ENCODE measurements at places on chromosomes 7 and 10.

- no peak for DNase-seq
Observed at GRCh38 chr7:131574741-131575140, 18.3 kb upstream of the PODXL start.

DNA sequence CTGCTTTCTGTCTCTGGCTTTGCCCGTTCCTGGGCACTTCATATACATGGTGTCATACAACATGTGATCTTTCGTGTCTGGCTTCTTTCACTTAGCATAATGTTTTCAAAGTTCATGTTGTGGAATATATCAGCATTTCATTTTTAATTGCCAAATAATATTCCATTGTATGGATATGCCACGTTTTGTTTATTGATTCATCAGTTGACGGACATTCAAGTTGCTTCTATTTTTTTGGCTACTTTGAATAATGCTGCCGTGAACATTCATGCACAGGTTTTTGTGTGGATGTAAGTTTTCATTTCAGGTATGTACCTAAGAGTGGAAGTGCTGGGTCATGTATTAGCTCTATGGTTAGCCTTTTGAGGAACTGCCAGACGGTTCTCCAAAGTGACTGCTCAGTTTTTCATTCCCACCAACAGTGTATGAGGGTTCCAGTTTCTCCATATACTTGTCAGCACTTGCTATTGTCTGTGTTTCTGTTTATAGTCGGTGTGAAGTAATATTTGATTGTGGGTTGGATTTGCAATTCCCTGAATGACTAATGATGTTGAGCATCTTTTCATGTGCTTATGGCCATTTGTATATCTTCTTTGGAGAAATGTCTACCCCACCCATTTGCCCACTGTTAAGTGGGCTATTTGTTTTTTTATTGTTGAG, 401.4 kb upstream of the GALNT17 start:
- no peak for DNase-seq

DNA sequence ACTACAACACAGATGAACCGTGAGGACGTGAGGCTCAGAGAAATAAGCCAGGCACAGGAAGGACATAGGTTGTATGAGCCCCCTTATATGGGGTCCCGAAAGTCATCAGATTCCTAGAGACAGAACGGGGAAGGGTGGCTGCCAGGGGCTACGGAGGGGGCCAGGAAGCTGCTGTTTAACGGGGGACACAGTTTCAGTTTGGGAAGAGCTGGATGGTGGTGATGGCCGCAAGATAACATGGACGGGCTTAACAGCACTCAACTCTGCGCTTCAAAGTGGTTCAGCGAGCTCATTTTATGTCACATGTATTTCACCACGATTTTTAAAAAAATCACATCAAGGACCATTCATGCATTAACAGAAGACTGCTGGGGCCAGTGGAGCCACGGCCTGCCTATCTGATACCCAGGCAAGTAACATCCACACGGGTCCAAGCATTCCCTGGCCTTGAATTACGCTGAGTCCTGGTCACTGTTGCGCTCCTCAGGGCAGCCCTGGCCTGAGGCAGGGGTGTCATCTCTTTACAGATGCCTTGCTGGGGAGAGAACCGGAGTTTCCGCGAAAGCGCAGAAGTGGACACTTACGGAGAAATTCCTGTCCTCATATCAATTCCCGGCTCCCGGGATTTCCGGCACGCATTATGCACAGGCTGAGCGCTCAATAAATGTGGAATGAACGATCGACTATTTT, 1.5 kb downstream of the CARD11 start:
- no peak for DNase-seq

DNA sequence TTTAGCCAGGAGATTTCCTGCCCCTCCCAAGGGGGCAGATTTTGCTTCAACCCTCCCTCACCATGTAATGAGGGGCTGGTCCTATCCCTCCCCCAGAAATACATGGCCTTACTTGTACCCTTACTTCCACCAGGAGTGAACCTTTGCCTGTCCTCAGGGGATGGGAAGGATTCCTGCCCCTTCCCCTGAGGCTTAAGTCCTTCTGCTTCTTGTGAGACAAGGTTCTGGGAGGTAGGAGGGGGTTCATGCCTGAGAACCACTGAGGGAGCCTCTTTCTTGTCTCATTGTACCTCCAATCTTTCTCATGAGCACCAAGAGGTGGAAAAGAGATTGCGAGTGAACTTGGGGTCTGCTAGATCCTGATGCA, 19.5 kb upstream of the MUC3A start:
- no peak for DNase-seq

DNA sequence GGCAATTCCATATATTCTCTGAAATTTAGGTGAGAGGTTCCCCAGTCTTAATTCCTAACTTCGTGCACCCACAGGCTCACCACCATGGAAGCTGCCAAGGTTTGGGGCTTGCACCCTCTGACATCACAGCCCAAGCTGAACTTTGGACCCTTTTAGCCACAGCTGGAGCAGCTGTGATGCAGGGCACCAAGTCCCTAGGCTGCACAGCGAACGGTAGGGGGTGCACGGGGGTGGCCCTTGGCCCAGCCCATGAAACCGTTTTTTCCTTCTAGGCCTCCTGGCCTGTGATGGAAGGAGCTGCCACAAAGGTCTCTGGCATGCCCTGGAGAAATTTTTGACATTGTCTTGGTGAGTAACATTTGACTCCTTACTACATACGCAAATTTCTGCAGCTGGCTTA, 251.9 kb upstream of the GRM3 start:
- no peak for DNase-seq

- no peak for DNase-seq
Observed at GRCh38 chr7:100430493-100431285, 1.1 kb downstream of the MEPCE start.

DNA sequence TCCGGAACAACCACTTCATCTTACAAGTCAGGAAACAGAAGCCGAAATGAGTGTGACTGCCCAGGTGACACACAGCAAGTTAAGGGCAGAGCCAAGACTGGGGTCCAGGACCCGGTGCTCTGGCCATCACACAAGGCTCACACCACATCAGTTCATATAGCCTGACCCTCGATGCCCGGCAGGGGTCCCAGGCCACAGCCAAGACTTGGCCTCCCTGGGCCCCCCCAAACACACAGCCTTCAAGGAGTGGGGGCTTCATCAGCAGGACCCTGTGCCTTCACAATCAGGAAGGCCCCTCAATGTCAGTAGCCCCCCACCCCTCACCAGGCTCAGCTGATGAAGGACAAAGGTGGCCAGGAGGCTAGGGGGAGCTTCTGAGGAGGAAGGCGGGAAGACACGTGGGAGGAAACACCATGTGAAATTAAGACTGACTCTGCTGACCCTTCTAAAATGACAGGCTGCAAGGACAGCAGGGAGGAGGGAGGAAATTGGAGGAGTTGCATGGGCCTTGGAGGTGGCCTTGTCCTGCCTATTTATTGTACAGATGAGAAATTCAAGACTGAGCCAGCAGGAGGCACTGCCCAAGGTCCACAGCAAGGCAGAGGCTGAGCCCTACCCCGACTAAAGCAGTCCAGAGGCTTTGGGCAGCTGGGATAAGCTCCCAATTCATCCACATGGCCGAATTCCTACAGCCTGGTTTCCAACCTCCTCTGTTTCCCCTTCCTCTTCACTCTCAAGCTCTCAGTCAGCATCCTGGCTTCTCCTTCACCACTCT, 216.1 kb upstream of the ZMIZ1 start:
- DNase-seq, result no peak

- DNase-seq, result no peak
Observed at GRCh38 chr10:72334196-72334824, 20.4 kb downstream of the DNAJB12 start.

DNA sequence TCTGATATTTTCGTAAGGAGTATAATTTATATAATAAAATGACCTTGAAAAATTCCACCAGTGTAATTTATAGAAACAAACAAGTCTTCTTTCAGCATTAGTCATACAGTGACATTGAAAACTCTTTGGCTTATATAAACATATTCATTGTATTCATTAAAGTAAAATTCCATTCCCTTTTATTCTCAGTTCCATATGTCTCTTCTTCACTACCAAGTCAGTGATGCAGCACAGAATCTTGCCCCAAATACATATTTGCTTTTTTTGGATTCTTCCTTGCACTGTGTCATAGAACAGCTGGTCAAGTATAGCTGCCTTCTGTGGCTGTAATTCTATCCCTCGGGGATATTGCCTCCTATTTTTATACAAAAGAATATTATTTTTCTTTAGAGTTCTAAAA, 884.5 kb upstream of the POT1 start:
- DNase-seq, result no peak

- DNase-seq, result no peak
Observed at GRCh38 chr7:35280902-35281301, 27.0 kb upstream of the TBX20 start.

DNA sequence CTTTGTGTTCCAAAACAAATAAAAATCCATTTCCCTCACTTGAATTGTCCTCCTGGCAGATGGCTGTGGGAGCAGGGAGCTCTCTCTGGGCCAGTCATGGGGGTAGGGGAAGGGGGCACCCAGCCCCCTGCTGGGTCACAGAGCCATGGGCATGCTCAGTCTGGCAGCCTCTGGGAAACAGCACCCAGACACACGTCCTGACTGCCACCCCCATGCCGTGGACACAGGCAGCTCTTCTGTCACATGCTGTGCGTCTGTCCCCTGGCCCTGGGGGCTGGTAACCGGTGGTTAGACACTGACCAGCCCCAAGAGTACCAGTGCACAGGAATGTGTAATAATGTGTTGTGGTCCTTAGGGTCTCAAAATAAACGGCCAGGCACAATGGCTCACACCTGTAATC, 47.0 kb downstream of the RASGEF1A start:
- DNase-seq, result no peak
